ENCODE measurements at places on chromosomes 3 and 15.

DNA sequence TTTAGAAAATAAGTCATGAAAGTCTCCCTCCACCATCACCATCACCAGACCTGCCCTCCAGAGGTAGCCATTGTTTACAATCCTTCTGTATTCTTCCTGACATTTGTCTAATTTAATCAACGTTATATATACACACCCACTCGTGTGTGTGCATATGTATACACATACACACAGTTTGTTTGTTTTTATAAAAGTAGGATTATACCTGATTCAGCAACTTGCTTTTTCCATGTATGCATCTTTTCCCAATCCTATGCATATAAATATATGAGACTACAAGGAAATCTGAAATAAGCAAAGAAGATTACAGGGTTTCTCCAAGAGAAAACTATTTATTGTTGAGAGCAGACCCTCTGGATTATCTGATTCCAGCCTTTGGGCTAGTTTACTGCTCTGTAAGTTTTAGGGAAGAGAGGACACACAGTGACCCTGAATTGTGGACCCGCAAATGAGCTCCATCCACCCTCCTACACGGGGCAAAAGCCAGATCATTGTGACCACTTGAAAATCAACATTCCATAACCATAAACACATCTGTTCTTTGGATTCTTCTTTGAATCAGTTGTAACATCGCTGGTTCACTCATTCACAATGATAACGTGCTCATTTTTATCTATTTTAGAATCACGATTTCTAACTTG is 104.3 kb downstream of the CPN2 start:
- no peak for DNase-seq

DNA sequence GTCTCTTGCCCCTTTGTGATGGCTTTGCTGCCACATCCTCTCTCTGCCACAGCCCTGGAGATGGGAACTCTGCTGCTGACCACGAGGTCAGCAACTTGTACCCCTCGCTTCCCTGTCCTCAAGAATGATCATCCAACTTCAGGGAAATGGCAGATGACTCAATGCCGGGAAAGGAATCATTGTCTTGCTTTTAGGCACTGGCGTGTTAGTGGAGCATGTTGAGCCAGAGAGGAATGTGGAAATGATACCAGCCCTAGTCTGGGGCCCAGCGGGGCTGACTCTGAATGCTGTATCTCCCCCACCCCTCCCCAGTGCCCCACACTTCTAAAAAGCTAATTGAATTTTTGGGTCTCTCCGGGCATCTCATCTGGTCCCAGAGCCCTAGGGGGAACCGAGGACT is 184.9 kb upstream of the BHLHE40 start:
- DNase-seq = no peak

DNA sequence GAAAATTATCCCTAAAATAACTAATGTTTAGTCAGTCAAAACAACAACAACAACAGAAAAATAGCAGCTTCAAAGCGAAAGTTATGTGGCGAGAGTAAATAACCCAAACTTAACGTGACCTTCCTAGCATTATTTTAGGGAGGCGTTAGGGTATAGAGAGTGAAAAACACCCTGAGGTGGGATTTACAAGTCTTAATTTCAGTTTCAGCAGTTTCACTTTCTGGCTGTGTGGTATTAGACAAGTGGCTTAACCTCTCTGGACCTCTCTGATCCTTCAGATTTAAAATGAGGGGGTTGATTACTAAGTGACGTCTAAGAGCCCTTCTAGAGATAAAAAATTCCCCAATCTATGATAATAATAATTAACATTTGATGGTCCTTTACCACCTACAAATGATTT is 291.2 kb downstream of the ZBTB20 start:
- no peak for DNase-seq

DNA sequence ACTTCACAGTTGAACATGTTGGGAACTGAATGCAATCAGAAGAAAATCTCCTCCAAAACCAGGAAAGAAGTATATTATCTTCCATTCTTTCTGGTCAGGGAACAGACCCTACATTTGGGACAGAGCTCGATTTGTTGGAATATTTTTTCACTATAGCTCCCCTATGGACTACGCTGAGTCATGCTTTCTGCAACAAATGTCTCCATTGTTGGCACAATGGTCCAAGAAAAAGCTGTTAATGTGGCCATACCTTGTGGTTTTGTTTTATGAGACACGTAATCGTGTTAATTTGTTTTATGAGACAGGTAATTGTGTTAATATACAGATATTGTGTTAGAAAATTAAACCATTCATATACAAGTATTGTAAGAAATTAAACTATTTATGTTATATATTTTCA is 101.4 kb downstream of the TGFBR2 start:
- DNase-seq = no peak

DNA sequence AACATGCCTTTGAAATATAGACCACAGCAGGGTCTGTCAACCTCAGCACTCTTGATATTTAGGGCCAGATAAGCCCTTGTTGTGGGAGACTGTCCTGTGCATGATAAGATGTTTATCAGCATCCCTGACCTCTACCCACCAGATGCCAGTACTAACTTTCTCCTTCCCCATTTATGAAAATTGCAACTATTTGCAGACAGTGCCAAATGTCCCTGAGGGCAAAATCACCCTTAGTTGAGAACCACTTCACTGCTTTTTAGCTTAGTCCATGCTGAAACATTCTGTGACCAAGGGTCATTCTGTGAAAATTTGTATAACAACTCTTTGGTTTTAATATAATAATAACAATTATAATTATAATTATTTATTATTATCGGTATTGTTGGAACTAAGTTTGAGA is 1032.4 kb downstream of the MCTP2 start:
- no peak for DNase-seq

GRCh38 chr3:122880173-122880572 is 85.3 kb downstream of the SLC49A4 start:
- no peak for DNase-seq

DNA sequence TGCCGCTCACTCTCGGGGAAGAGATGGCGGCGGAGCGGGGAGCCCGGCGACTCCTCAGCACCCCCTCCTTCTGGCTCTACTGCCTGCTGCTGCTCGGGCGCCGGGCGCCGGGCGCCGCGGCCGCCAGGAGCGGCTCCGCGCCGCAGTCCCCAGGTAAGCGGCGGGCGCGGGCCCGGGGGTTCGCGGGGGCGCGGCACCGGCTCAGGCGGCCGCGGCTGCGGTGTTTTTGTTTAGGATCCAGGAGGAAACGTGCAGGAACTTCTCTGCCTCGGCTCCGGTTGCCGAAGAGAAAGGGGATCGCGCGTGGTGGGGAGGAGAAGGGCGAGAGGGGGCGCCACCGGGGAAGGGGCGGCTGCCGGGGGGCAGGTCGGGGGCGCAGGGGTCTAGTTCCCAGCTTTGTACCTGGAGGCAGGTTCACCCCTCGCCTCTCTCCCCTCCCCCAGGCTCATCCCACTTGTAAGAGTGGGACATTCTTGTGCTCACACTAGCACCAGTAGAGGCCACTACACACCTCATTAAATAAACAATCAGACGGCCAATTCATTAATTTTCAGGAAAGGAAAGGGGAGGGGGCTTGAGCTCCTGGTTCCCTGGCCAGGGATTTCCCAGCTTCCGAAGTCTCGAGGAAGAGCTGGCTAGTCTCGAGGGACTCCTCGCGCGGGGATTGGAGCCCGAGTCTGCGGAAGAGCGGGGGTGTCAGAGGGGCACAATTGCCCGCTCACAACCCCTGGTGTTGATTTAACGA is 562 bp downstream of the NEO1 start:
- no peak for DNase-seq

DNA sequence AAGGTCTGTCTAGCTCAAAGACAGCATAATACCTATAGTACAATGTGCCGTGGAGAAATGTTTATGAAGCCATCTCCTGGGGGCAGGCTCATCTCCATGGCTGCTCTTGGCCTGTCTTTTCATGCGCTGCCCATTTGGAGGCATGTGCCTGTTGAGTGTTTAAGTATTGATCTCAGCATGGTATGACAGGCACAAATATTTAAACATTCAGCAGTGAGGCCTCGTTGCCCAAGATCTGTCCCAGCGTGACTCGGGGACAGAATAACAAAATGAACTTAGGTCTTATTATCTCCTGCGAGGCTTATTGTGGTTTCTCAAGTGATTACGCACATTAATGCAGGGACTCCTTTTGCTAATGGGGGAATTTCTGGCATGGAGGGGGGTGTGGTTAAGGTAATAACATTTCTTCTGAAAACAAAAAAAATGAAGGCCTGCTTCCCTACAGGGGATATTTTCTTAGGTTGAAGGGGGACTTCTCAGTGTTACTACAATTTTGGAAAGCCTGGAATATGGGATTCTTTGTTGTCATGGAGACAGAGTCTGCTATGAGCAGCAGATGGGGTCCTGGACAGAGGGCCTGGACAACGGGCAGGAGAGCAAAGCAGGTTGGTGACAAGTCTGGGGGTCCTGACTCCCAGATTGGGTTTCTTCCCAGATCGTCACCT is 4.4 kb upstream of the SLC6A1 start:
- DNase-seq = no peak

- no peak for DNase-seq
Measured at GRCh38 chr3:177478170-177478867, 281.0 kb upstream of the TBL1XR1 start.

DNA sequence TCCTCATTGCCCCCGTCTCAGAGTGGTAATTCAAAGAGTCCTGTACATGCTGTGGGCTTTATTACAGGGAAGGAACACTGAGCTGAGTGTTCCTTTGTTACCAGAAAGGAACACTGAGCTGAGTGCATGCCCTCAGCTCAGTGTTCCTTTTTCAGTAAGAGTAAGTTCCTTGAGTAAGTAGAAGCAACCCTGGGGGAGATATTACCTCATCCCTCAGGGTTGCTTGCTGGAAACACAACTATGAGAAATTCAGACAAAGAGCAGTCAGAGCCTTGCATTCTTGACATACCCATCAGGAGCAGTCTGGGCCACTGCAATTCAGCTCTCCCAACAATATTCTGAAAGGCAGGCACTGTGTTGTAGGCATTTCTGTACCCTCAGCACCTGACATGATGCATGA is 17.0 kb downstream of the CHRM5 start:
- DNase-seq = no peak

GRCh38 chr3:53005854-53006513 is 39.9 kb downstream of the SFMBT1 start:
- DNase-seq = no peak

DNA sequence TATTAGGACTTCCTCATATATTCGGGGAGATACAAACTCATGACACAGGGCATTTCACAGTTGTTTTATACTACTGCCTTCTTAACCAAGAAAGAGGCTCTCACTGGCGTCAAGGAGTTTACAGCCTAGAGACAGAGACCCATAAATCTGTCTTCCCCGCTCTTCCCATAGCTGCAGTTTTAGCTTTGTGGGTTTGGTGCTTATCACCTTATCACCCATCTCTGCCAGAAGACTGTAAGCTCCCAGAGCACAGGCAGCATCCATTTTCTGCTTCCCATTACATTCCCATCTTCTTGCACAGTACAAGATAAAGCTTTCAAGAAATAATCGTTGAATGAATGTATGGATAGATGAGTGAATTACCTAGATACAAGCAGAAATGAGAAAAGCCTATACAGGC is 144.3 kb downstream of the TNIK start:
- no peak for DNase-seq

GRCh38 chr15:49471733-49472132 is 48.7 kb downstream of the FGF7 start:
- DNase-seq = no peak

Data from activated gamma-delta T cell (primary cell).